NCI-H524 (cell line): ENCODE measurements at places on chromosomes 12 and 14.

- no peak for DNase-seq
Measured at GRCh38 chr12:65274602-65275272, 3.7 kb upstream of the MSRB3 start.

DNA sequence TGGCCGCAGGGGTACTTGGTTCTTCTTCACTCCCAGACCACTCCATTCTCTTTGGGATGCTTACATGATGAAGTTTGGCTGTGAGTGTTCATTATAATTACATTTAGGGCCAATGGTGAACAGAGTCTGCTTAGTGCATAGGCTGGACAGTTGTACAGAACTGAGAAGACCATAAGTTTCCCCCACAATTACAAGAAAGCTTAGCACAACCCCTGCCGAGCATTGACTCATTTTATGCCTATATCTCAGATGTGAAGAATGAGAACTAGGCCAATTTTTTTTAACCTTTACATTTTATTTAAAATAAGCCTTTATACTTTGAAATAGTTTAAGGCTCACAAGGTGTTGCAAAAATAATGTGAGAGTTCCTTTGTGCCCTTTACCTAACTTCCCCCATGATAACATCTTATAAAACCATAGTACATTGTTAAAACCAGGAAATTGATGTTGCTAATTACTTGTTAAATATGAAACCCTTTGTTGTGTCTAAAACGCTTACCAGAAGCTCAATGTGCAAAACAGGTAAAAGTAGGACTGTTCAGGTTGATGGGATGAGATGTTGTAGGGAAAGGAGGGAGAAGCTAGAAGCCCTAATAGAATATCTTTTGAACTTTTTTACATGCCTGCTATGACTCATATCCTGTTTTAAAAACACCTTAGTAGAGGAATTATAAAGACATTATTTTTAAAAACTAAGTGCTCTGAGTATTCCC lies 47.2 kb downstream of the ALDH1L2 start:
- no peak for DNase-seq

GRCh38 chr14:104138098-104138717 lies at the start of gene KIF26A:
TSS of gene KIF26A (plus strand) at chr14:104138587. CDS start at chr14:104138723, 136 bp downstream.
- peak; percentile 85 for DNase-seq

GRCh38 chr12:50271724-50272247 lies 11.5 kb downstream of the LIMA1 start:
- no peak for DNase-seq

DNA sequence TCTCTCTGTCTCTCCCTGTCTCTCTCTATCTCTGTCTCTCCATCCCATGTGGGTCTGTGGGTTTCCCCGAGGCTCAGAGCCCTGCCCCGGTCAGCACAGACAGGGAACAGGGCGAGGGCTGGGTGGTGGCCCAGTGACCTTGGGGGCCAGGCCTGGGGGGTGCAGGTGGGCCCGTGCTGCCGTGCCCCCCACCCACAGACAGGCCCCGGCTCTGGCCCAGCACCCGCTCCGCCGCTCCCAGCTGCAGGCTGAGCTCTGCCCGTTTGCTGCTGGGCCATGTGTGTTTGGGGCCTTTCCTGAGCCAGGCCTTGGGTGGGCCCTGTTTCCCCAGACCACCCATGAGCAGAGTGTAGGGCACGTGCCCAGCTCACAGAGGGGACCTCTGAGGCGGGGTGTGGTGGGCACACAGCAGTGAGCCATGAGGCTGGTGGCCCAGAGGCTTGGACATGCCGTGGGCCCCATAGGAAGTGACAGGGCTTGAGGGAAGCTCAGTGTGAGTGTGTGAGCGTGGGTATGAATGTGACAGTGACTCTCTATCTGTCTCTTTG lies 51.0 kb downstream of the TMEM121 start:
- DNase-seq: no peak

GRCh38 chr12:126069549-126070165 lies 1004.4 kb downstream of the AACS start:
- peak; percentile 62 for DNase-seq

GRCh38 chr12:28340261-28341045 lies 150.2 kb downstream of the CCDC91 start:
- DNase-seq: no peak

GRCh38 chr12:59179231-59179630 lies 258.9 kb upstream of the LRIG3 start:
- DNase-seq: no peak

- DNase-seq: no peak
Measured at GRCh38 chr14:63421226-63421625, 102.5 kb upstream of the GPHB5 start.

- DNase-seq: no peak
Measured at GRCh38 chr14:60922050-60922449, 58.8 kb downstream of the TRMT5 start.

GRCh38 chr14:59511916-59512575 lies 27.7 kb downstream of the JKAMP start:
- DNase-seq: peak; percentile 29

DNA sequence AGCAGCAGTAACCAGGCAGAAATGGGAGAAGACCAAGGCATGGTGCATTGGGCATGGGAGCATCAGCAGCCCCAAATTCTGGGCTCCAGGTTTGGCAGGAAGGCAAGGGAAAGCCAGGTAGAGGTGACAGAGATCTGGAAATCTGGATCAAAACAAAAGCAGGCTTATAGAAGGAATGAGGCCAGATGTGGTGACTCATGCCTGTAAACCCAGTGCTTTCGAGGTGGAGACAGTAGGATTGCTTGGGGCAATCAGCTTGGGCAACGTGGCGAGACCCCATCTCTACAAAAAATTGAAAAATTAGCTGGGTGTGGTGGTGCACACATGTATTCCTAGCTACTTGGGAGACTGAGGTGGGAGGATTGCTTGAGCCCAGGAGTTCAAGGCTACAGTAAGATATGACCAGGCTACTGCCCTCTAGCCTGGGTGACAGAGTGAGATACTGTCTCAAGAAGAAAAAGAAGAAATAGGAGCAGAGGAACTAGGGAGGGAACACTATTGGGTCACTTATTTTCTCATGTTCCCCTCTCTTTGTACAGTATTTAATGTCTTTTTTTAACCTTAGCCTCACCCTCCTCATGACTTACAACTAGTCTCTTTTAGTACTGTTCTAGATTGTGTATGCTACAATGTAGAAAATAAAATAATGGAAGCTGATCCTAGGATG lies 25.1 kb downstream of the SLC4A8 start:
- no peak for DNase-seq

DNA sequence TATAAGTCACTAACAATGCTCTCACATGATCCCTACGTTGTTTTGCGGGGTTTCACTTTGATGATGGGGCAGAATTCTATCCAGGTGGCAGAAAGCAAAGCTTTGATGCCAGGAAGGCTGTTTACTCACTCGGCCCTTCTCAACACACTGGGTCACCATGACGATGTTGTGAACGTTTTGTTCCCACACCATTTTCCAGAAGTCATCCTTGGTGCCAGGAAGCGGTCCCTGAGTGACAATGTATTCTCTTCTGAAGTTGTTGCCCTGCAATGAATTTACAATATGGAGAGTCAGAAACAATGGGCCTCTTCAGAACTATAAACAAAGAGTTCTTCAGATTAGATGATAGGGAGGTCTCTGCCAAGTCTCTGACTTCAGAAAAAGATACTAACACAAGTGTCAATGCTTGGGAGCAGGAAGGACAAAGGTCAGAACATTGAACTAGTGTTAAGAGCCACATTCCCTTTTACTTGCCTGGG lies 101.3 kb downstream of the PTPRB start:
- no peak for DNase-seq

- DNase-seq: peak; percentile 94
Measured at GRCh38 chr14:103623883-103624482, 5.0 kb upstream of the KLC1 start.

GRCh38 chr12:100720016-100720654 lies 74.4 kb upstream of the ANO4 start:
- no peak for DNase-seq

DNA sequence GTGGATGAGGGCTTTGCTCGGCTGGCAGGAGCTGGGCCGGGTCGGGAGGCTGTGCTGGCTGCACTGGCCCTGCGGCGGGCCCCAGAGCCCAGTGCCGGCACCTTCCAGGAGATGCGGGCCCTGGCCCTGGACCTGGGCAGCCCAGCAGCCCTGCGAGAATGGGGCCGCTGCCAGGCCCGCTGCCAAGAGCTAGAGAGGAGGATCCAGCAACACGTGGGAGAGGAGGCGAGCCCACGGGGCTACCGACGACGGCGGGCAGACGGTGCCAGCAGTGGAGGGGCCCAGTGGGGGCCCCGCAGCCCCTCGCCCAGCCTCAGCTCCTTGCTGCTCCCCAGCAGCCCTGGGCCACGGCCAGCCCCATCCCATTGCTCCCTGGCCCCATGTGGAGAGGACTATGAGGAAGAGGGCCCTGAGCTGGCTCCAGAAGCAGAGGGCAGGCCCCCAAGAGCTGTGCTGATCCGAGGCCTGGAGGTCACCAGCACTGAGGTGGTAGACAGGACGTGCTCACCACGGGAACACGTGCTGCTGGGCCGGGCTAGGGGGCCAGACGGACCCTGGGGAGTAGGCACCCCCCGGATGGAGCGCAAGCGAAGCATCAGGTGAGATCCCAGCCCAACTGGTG lies 11.5 kb downstream of the ARHGEF40 start:
- no peak for DNase-seq

- DNase-seq: no peak
Measured at GRCh38 chr14:95490727-95491451, 25.6 kb downstream of the SYNE3 start.

DNA sequence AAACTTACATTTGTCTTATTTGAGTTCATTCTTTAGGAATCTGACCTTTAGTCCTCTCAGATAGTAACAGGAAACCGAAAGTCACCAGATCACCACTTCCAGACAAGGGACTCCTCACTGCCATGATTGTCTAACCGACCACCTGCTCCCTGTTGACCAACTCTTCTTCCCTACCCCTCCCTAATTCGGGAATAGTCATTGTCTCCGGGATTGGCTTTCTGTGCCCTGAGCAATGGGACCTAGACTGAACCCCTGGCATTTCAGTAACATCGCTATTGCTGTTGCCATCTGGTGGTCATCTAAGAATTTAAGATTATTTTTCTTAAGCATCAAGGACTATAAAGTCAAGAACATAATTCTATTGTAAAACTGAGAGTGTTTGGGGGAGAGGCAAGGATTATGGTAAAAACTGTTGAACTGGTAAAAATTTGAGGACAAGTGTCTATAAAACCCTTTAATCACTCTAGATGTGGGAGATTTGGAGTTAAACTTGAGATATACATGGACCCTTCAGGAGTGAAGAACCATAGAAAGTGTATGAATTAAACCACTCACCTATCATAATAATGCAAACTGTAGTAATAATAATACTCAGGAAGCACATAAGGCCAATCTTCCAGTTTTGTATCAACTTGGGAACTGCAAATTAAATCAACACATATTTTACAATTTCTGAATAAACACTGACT lies 6.3 kb downstream of the CLEC2A start:
- DNase-seq: peak; percentile 24

DNA sequence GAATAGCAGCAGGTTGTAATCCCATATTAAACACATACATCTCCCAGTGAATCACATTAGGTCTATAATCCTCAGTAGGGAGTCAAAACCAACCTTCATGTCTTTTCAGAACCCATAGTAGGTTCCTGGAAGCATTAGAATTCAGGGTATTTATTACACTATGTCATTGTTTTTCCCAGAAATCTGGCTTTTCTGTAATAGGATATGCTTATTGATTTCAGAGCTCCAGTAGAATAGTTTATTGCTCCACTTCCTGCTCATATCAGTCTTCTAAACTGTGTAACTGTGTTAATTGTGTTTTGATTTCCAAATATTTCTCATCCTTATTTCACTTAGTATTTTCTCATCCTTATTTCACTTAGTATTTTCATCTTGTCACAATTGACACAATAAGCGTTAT lies 268.0 kb downstream of the CCDC59 start:
- no peak for DNase-seq

- no peak for DNase-seq
Measured at GRCh38 chr14:102440392-102440791, 69.2 kb downstream of the ANKRD9 start.

GRCh38 chr12:115984616-115985015 lies 292.9 kb downstream of the MED13L start:
- peak; percentile 93 for DNase-seq

GRCh38 chr12:129241852-129242251 lies 388.6 kb downstream of the GLT1D1 start:
- DNase-seq: no peak

DNA sequence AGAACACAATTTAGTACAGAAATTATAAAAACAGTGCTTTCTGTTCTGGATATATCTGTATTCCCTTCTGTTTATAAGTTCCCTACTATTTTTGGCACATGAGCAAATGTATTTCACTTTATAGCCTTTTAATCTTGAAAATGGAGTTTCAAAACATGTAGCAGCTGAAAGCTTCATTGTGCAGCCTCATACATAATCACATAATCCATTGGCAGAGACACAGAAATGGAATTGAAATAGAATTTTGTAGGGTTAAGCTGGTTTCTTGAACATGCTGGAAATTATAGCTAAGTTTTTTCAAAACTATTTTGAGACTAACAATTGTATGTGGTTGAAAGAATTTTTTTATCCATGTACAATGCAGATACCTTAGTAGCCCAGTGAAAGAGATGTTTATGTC lies 614.3 kb upstream of the MDGA2 start:
- no peak for DNase-seq

- no peak for DNase-seq
Measured at GRCh38 chr14:83172363-83172762, 1638.7 kb upstream of the SEL1L start.

- DNase-seq: peak; percentile 24
Measured at GRCh38 chr14:45201905-45202304, 51.1 kb downstream of the MIS18BP1 start.

GRCh38 chr12:1758376-1758775 lies 62.0 kb upstream of the LRTM2 start:
- no peak for DNase-seq

- peak; percentile 79 for DNase-seq
Measured at GRCh38 chr12:2691006-2691344, 103.8 kb upstream of the FKBP4 start.

- DNase-seq: no peak
Measured at GRCh38 chr14:104681689-104682074, 7.7 kb upstream of the INF2 start.

GRCh38 chr12:402029-402389 lies 565 bp downstream of the CCDC77 start:
- no peak for DNase-seq

DNA sequence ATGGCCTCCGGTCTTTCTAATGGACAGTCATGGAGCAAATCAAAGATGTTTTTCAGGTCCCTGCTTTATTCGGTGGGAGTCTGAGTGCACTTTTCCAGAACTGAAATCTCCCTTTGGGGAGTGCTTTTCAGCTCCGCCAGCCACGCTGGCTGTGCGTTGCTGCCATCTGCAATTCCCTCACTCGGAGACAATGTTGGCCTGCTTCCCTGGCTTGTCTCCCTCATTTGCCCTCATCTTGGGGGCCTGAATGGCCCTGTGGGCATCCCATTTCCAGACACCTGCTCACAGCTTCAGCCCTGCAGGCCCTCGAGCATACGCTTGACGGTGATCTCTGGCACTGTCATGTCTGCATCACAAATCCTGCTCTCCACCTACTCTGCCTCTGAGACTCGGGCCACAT lies 103.8 kb downstream of the CCDC92 start:
- DNase-seq: no peak

DNA sequence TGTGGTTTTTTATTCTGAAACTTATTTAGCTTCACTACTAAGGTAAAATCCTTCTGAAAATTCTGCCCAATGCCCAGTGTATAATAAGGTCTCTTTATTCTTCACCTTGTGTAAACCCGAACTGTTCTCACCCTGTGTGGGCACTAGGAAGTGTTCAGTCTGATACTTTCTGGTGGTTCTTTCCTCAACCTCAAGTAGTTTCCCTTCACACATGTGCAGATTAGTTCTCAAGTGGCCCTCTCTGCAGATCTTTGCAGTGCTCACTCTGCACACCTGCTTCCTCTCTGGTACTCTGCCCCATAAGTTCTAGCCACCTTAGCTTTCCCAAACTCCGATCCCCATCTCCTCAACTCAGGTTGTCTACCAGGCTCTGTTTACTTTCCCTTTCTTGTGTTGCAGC lies 61.6 kb downstream of the RAD51B start:
- DNase-seq: peak; percentile 82
